CD4-positive, alpha-beta T cell treated with Interleukin-6 at 100 ng/mL for 8 hours (primary cell): ENCODE measurements at places on chromosomes 7 and 10.

DNA sequence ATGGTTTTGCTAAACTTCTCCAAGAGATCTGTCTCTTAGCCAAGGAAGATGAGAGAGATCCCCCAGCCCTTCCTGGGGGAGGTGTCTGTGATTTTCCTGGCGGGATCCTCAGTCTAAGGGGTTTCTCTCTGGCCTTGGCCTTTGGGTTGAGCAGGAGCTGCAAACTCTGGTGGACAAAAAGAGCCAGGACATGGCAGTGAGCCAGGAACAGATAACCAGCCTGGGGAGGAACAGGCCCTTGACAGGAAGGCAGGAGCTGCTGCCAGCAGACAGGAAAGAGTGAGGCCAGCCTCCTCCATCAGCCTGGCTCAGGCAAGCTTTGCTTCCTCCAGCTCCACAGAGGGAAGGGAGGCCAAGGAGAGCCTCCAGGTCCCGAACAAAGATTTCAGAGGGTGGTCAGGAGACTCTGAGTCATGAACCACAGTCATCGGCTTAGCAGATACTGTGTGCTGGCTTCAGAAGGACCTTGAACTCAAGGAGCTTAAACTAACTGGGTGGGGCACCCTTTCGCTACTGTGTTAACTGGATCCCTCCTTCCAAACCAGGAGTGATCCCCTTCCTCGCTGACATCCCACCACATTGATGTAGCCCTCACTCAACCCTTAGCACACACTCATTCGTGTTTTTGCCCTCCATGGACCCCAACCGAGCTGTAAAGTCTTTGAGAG, 34.7 kb downstream of the DDIT4 start:
- DNase-seq, result no peak

GRCh38 chr7:30155481-30155880, 20.7 kb downstream of the MTURN start:
- DNase-seq, result no peak

DNA sequence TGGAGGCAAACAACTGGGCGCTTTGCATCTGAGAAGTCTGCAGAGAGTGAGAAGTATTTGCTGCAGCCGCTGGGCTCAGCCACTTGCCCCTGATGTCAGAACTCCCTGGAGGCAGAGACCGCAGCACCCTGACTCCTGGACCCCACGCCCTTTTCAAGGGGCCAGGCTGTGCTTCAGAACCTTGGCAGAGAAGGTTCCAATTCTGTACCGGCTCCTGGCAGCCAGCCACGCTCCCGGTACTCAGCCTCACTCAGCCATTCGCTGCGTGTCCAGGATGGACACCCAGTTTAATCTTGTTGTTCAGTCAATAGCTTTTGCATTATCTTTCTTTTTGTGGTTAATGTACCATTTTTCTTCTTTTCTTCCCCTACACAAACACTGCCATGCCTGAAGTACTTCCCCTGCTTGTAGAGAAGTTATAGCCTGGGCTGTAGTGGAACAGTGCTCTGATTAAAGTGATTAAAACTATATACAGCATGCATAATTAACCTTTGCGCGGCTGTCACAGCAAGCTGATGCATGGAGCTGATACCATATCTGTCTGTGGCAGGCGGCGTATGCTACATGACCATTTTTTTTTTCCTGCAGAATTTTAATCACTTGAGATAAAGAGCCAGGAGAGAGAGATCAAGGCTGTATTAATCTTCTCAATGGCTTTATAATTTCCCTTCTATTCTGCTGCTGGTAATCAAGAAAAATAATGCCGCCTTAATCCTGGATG, 578.5 kb downstream of the SDK1 start:
- DNase-seq, result no peak

- no peak for DNase-seq
Measured at GRCh38 chr7:98761225-98761624, 108.6 kb downstream of the TMEM130 start.

- DNase-seq, result no peak
Measured at GRCh38 chr10:76558996-76559891, 1078.4 kb downstream of the KCNMA1 start.

DNA sequence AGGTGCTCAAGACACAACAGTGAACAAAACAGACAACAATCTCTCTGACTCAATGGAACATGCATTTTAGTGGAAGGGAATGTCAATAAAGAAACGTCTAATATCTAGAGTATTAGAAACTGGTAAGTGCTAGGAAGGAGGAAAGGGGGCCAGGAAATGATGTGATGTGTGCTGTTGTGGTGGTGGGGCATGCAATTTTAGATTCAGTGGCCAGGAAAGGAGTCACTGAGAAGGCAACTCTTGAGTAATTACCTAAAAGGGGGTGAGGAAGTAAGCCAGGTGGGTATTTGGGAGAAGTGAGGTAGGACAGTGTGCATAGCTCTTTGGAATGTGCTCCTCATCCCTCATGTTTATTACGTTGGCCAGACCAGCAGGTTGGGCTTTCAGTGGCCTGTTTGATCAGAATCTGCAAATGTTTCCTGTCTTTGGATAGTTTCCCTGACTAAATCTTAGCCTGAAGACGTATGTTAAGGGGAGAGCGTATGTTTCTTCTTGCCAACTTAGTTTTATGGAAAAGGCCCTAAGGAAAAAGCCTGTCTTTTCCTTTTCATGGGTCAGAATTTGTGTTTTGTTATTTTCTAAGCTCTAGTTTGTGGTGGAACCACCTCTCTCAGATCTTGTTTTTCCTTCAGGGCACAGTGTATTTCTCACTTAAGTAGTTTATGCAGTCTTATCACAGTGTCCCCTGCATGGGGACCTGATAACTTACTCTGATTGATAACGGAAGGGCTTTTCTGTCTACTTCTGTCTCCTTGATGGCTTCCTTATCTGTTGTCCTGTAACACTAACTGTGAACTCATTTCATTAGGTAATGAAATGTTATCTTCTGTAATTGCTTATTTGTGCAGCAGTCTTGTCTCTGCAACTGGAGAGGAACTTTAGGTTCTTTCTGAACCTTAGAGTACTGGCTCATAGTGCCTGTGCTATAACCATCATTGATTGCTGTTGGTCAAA, 203.7 kb downstream of the AUTS2 start:
- DNase-seq, result no peak

DNA sequence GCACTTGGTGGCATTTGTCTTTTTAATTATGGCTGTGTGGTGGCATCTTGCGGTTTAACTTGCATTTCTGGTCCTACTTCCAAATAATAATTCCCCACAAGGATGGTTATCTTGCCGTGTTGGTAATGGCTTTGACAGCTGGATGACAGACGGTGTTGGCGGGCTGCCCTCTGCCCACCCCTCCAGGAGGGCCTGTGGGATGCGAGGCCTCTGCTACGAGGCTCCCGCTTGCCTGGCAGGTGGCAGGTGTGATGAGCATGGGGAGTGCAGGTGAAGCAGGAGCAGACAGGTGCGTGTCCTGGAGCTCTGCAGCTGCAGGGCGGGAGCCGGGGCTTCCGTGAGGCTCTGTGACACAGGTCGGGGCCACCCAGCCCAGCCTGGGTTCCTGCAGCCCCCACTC, 11.8 kb downstream of the INPP5A start:
- no peak for DNase-seq

- no peak for DNase-seq
Measured at GRCh38 chr7:153835103-153835502, 217.1 kb upstream of the DPP6 start.

DNA sequence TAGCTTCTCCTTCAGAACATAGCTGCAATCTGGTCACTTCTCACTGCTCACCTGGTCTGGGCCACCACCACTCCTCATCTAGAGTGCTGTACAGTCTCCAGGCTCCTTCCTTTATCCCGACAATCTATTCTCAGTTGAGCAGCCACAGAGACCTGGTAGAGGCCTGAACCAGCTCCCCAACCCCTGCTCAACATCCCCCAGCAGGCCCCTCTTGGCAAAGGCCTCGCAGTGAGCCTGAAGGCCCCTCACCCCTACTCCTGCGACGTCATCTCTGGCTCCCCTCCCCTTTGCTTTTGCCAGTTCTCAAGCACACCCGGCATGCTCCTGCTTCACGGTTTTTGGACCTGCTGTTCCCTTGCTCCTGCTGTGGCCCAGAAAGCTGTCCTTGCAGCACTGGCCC, 113.9 kb downstream of the ARHGAP22 start:
- DNase-seq, result no peak

DNA sequence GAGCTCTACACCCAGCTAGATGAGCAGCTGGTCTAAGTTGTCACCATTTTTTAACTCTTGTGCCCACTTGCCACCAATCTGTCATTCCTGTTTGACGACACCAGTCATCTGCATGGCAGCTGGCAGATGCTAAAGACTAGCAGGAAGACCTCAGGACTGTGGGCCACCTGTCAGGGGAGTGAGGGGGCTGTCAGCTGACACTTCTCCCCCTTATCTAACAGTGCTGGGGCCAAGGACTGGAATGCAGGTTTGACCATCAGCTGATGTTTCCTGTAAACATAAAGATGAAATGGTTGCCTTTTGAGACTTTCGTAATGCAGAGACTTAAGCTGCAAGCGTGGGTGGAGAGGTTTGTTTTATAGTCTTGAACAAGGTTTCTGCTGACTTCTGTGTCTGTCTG, 93.5 kb downstream of the WNT2 start:
- DNase-seq, result no peak

DNA sequence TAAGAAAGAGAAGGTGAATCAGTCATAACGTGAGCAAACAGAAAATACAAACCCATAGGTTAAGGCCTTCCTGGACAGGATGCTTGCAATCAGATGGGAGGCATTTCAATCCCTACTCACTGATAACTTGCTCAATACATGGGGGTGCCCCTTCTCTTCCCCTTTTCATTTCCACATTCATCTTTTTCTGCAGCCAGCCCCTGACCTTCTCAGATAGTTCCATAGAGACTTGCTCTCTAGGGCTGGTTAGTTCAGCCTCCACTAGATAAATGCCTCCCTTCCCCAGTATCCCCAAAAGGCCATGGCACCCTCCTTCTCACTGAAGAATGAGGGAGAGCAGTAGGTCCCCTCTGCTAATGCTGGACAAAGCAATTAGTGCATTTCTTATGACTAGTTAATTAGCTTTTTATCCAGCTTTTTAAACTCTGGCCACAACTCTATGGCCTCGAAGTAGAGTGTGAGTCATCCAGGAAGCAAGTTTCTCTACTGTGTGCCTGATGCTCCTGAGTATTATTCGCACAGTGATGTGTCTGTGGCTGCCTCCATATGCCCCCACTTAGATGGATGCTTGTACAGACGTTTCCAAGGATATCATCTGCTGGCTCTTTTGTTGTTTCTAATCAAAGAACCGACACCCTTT, 12.7 kb downstream of the CHN2 start:
- DNase-seq, result no peak

GRCh38 chr10:71060476-71061426, 151.6 kb upstream of the UNC5B start:
- no peak for DNase-seq

DNA sequence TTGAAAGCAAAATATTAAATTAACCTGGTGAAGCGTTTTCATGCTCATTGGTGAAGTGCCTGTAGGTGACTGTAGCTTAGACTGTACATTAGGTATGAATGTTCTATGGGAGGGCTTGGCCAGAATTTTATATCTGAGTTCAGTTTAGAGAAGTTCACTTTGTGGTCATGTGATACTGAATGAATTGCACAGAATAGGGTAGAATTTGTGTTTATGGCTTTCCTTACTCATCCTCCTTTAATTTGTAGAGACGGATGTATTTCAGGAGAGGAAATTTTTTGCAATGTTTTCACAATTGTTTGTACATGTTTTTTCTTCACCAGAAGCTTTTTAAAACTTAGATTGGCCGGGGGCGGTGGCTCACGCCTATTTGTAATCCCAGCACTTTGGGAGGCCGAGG, 32.3 kb downstream of the REEP3 start:
- DNase-seq, result no peak

GRCh38 chr7:2082139-2082998, 150.4 kb downstream of the MAD1L1 start:
- no peak for DNase-seq

DNA sequence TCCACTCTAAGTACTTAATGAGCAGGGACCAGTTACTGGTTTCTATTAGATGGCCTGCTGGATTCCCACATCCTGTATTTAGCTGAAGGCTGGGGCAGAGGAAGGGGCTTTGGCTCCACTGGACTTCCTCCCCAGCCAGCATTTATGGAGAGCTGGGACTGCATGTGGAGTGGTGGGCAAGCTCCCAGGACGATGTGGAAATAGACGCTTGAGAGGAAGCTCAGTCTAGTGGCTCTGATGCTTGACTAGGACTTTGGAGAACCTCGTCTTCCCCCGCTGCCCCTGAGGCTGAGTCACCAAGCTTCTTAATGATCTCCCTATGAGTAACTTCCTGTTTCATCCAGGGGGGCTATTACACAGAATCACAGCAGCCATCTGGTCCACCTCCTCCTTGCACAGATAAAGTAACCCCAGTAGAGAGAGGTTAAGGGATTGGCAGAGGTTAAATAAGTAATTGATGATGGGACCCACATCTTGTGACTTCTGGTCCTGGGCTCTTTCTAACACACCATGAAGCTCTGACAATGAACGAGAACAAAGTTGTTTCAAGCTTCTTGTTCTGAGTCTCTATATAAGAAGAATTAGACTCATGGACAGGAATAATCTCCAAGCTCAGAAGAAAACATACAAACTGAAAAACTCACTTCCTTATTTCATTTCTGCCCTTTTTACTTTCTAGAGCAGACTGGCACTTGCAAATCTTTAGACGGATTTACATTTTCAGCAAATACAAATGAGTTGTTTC, 126.2 kb downstream of the PRPF18 start:
- DNase-seq, result no peak

GRCh38 chr7:42946627-42946950, 14.4 kb downstream of the MRPL32 start:
- DNase-seq, result no peak

- DNase-seq, result no peak
Measured at GRCh38 chr7:32243687-32244290, 173.6 kb upstream of the PDE1C start.

DNA sequence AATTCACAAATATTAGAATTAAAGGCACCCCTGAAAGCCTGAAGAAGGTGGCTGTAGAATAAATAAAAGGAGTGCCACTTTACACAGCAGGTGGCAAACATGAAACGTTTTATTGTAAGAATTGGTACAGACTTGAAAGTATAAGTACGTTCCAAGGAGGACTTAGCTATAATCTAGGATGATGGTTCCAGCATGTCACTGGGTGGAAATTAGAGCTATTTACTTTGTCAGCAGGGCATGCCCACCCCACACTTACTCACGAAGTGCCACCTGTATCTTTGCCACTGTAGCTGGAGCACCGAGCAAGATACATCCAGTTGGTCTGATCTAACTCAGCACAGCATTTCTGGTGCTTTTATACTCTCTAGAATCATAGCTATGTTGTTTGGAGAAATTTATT, 97.8 kb downstream of the GRM8 start:
- DNase-seq, result no peak

DNA sequence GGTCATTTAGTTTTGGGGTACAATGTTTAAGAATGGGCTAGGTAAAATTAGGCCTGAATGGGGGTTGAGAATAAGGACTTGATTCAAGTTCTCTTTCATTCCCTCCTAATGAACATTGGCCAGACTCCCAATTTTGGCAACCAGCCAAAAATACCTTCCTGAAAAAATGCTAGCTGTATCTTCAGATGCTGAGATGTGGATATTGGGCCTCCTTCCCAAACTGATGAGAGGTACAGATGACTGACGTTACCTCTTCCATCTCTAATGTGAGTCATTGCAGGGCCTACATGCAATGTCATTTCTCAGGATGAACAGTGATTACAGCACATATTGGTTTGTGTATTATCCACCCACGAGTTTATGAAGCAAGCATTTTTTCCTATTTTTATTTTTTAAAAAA, 151.6 kb downstream of the SND1 start:
- no peak for DNase-seq

GRCh38 chr7:44309271-44310091, 15.9 kb downstream of the CAMK2B start:
- no peak for DNase-seq

- no peak for DNase-seq
Measured at GRCh38 chr10:14839305-14839695, 1.2 kb downstream of the HSPA14 start.
